PC-3 (cell line): ENCODE measurements at places on chromosomes 12 and 14. TPM values are rescaled to one million over a fixed set of nuclear protein-coding genes. Genes with fewer than 3 reads are reported as not detected.

The RFX4 gene
- not detected in 2 replicates for total RNA-seq

The SIX1 gene
- 16.5 and 18.2 TPM in 2 replicates for total RNA-seq

The GPRC5A gene
- total RNA-seq, result 140 and 144 TPM in 2 replicates

The VSX2 gene
- total RNA-seq, result not detected in 2 replicates

The SIX6 gene
- total RNA-seq, result not detected in 2 replicates

The IAPP gene
- total RNA-seq, result not detected in 2 replicates

The VRTN gene
- not detected in 2 replicates for total RNA-seq

The CLEC6A gene
- not detected in 2 replicates for total RNA-seq

The LGR5 gene
- total RNA-seq, result 0.04 and 0.46 TPM in 2 replicates

The PIANP gene
- total RNA-seq, result not detected in 2 replicates

The STAT6 gene
- 20.8 and 28.4 TPM in 2 replicates for total RNA-seq

The KRT77 gene
- not detected in 2 replicates for total RNA-seq

The CEP170B gene
- 33.2 and 53.4 TPM in 2 replicates for total RNA-seq

The DDHD1 gene
- 10.6 and 10.7 TPM in 2 replicates for total RNA-seq

The CPM gene
- 3.1 and 5.3 TPM in 2 replicates for total RNA-seq

The SLC4A8 gene
- total RNA-seq, result 3.3 and 4.2 TPM in 2 replicates

The HOXC4 gene
- total RNA-seq, result 1.8 and 2.6 TPM in 2 replicates

The DDN gene
- 3.5 and 5.6 TPM in 2 replicates for total RNA-seq
